HepG2 (cell line): ENCODE measurements at places on chromosomes 5 and 9.

- no peak for DNase-seq
Observed at GRCh38 chr9:115548609-115549260, 430.8 kb upstream of the TNC start.

- DNase-seq: no peak
Observed at GRCh38 chr5:174145821-174146220, 100.3 kb downstream of the NSG2 start.

GRCh38 chr9:35288778-35289177, 127.0 kb downstream of the UNC13B start:
- DNase-seq: no peak

- DNase-seq: peak; percentile 43
Observed at GRCh38 chr9:4796988-4797853, 4.5 kb downstream of the RCL1 start.
